Femur (tissue), 1 donor: ENCODE measurements at places on chromosomes 11 and 22.
A peak's percentile ranks its signal among the peaks of the same experiment; 100 is the strongest.

- no peak for DNase-seq
These were observed 734 bp upstream of the TMEM123 start for GRCh38 chr11:102453302-102453695.

GRCh38 chr22:25419247-25420113 is 145.0 kb upstream of the GRK3 start:
- DNase-seq = no peak

GRCh38 chr11:16225623-16226022 is 130.7 kb downstream of the SOX6 start:
- no peak for DNase-seq

- DNase-seq = peak; percentile 29
These were observed 32.2 kb upstream of the TRIM29 start for GRCh38 chr11:120169981-120170698.

GRCh38 chr11:65298131-65298535 is 16.5 kb upstream of the CDC42EP2 start:
- DNase-seq = peak; percentile 93

DNA sequence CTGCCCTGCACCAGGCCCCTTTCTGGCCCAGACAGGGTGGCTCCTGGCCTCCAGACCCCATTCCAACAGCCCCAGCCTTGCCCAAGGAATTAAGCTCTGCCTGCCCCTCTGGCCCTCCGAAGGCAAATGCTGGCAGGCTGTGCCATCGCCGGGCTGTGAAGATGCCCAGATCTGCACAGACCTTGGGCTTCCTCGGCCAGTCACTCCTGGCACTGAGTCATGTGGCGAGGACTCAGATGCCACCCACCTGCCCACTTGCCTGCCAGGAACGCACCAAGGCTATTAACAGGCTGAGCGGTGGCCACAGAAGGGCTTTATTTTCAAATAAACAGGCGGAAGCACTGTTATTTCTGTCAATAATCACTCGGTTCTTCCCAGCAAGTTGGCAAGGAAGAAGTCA is 50.3 kb upstream of the TTLL12 start:
- DNase-seq = peak; percentile 38

DNA sequence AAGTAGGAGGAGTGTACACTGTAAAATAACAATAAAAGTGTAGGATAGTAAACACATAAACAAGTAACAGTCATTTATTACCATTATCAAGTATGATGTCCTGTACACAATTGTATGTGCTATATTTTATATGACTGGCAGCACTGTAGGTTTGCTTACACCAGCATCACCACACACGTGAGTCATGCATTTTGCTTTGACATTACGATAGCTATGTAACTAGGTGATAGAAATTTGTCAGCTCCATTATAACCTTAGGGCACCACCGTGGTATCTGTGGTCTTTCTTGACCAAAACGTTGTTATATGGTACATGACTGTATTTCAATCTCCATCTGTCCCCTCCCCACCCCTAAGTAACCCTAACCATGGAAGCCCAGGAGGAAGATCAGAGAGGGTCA is 1.1 kb downstream of the DNAL4 start:
- no peak for DNase-seq

- no peak for DNase-seq
These were observed 199.3 kb downstream of the PGR start for GRCh38 chr11:100930185-100930778.

DNA sequence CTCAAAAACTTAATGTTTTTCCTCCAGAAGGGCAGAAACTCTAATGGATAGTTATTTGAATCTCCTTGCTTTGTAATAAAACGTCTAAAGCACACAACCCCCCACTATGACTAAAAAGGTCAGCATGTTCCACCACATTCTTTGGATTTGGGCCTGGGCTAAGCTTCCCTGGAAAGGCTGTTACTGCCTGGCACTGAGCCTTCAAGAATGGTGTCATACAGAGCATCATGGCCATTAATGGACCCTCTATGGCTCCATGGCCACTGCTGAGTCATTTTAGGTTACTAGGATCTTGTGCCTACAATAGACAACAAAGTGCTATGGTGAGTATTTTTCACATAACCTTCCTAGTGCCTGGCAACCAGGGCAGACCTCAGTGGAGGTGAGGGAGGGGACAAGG is 242.6 kb upstream of the FAT3 start:
- DNase-seq = peak; percentile 49

DNA sequence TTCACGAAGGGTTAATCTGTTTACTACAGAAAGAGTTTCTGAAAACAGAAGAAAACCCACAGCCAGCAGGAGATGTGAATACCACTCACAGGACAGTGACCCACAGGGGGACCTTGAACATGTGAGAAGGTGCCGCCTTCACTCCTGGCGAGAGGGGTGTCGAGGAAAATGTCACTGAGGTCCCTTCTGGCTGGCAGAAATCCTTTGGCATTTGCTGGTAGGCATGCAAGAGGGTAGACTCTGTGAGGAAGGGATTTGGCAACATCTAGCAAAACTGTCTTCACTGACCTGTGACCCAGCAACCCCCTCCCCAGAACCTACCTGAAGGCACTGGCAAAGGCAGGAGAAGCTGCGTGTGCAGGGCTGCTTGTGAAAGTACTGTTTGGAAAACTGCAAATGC is 8.6 kb downstream of the KCNQ1 start:
- DNase-seq = no peak

- no peak for DNase-seq
These were observed 47.6 kb downstream of the SCGB1A1 start for GRCh38 chr11:62466444-62466843.

DNA sequence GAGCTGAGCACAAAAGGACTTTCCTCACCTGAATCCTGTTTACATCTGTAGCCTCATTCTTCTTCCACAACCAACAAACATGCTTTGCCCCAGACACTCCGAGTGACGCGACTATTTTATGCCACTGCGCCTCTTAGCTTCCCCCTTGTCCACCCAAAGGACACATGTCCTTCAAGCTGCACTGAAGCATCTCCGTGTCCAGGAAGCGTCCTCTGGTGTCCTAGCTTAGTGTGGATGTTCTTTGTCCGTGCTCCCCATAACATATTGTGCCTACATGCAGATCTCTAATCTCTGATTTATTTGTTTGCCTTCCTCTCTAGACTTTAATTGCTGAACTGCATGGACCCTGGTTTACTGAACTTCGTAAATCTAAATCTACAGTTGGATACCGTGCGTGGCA is 20.1 kb upstream of the CECR2 start:
- DNase-seq = no peak

- DNase-seq = no peak
These were observed 2.1 kb upstream of the APOA5 start for GRCh38 chr11:116793772-116794097.

GRCh38 chr11:17721242-17721999 is 2.0 kb downstream of the MYOD1 start:
- DNase-seq = no peak

DNA sequence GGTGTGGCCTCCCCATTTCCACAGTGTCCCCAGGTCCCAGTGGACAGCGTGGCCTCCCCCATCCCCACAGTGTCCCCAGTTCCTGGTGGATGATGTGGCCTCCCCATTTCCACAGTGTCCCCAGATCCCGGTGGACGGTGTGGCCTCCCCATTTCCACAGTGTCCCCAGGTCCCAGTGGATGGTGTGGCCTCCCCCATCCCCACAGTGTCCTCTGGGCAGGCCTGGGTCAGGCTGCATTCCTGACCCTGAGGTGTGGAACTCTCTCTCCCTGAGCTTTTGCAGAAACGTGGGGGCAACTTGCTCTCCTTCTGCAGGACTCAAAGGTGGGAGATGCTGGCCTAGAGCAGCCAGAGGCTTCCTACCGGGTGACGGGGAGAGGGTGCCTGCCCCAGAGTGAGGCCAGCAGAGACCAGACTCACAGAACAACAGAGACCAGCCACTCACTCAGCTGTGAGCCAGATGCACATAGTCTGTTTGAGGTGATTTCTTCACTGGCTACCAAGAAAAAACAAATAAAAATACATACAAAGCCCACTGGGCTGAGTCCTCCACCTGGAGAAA is 85.8 kb upstream of the FGF3 start:
- DNase-seq = no peak

DNA sequence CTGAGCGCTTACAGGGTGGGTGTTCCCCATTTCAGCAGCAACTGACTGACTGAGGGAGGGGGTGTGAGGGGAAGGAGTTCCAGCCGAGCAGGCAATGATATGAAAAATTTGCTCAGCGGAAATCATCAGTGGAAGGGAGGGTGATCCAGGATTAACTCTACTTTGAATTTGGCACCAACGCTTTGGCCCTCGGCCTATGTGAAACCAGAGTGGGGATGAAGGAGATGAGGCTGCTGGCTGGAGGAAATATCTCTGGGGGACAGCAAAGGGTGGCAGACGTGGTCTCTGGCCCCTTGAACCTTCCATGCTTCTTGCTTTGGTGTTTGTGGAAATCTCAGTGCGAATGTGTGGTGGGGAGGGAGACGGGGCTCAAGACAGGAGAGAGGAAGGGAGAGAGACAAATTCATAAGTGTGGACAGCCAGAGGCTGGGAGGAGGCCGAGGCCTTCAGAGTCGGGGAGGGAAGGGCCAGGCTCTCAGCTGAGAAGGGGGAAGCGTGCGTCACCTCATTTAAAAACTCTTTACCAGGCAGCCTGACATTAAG is 83.6 kb downstream of the FDX1 start:
- peak; percentile 75 for DNase-seq

DNA sequence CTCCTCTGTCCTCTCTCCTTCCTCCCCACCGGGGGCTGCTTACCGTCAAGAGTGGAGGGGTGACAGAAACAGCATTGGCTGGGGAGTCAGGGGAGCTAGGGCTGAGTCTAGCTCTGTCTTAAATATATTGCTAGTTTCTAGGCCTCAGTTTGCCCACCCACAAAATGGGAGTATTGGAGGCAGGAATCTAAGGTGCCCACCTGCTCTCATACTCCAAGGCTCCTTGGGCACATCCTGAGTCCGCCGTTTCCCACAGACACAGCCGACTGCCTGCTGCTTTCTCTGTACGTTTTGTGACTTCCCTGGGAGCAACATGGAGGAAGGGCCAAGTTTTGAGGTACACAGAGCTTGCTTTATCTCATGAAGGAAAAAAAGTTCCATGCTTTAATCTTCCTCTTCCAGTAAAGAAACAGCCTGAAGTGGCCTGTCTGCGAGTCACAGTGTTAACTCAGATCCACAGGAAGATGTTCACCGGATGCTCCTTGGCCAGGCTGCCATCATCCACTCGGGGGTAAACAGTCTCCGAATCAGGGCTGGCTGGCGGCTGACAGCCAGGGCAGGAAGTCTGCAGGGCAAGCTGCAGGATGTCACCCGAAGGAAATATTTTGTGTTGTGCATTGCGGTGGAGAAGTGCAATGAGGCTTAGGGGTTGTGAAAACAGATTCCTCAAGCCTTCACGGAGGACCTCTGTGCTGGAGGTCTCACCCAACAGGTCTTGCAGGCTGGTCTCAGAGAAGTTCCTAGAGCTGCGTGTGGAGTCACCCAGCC is 11.0 kb upstream of the CERK start:
- DNase-seq = peak; percentile 62

DNA sequence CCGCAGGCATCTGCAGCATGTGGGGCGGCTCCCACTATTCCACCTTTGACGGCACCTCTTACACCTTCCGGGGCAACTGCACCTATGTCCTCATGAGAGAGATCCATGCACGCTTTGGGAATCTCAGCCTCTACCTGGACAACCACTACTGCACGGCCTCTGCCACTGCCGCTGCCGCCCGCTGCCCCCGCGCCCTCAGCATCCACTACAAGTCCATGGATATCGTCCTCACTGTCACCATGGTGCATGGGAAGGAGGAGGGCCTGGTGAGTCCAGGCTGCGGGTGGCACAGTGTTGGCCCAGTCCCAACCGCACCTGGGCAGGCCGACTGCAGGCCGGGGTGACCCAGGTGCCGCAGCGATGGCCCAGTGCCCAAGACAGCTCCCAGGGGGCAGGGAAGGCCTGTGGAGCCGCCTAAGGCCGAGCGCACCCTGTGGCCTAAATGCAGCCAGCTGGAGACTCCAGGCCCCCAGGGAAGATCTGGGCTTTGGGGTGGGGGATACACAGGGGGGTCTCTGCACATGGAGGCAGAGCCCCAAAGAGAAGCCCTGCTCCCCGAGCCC is 31.3 kb downstream of the MUC5B start:
- DNase-seq = no peak

DNA sequence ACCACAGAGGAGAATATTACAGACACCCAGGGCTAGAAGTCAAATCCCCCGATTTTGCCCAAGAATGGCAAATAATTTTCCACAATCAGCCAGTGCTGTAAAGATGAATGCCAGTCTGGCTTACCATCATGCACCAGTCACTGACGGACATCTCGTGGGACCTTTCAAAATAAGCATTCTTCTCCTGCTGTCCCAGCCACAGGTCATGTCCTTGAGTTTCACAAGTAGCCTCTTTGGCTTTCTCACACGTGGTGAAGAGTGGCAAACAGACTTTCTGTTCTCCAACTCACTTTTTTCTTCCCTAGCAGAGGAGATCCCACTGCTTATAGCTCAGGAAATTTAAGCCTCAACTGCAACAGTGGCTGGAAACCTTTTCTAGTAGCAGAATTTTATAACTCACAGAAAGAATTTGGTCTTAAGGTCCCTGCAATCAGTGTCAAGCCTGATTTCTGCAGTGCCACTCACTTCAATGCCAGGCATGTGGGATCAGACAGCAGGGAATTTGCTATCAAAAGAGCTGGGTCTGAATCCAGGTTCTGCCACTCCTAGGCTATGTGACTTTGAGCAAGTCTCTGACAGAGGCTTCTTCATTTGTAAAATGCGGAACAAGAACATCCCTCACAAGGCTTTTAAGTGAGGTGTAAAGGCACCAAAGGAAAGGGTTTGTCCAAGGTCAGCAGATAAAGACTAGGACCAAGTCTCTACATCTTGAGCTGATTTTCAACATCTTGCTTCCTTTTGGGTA is 3.6 kb downstream of the PIK3IP1 start:
- DNase-seq = no peak

GRCh38 chr22:41974691-41975290 is 5.5 kb downstream of the SEPTIN3 start:
- no peak for DNase-seq

DNA sequence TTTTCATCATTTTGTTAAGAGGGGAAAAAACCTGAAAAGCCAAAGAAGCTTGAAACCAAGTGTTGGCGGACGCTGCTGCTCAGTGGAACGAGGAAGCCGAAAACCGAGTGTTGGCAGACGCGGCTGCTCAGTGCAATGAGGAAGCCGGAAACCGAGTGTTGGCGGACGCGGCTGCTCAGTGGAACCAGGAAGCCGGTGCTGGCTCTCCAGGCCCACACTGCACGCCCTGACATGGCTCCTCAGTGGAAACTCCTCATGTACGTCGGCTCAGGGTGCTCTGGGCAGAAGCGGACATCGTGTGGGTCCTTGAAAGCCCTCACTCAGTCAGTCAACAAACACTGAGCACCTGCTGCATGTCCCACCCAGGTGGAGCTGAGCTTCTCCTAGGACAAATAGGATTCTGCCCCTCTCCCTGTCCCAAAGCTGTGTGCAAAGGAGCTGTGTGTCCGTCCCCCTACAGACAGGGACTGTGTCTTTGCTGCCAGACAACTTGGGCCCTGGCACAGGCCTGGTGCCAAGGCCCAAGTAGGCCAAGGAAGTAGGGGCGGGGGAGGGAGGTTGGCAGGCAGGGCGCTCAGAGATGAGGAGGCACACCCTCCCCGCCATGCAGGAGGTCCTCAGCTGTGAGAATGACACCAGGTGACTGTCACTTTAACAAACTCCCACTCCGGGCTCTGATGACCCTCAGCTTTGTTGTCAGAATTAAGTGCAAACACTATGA is 37.3 kb downstream of the PHF21B start:
- DNase-seq = peak; percentile 61
